ENCODE measurements at places on chromosomes 1 and 21. TPM values are rescaled to one million over a fixed set of nuclear protein-coding genes. Genes with fewer than 3 reads are reported as not detected.
A peak's percentile ranks its signal among the peaks of the same experiment; 100 is the strongest.

DNA sequence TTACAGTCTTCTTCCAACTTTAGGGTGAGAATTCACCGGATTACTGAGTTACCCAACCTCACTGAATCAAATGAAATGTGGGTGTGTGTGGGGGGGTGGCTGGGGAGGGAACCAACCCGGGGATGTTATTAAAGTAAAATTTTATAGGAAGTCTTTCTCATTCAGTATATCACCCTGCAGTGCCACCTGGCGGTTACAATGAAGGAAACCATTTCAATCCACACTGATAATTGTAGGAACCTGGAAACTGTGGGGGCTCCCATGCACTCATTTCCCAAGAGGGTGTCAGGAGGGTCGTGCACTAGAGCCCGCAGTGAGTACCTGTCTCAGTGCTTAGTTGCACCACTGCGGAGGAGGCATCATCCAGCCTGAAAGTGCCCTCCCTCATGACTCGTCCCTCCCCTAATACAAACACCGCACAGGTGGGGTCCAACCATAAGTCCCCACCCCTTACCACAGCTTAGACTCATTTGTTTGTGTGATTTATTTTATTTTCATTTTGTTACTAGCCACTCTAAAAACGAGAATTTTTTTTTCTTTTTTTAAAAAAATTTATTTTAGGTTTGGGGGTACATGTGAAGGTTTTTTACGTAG lies 29.1 kb upstream of the IGSF5 start:
- no peaks in the 10 kb centered on the region for H3K4me1 ChIP-seq
- no peak for DNase-seq
- no peaks in the 10 kb centered on the region for H3K27me3 ChIP-seq
- H3K27ac ChIP-seq, result no peak overlapping the region
- H3K4me3 ChIP-seq, result no peak overlapping the region
- H3K36me3 ChIP-seq, result no peaks in the 10 kb centered on the region

DNA sequence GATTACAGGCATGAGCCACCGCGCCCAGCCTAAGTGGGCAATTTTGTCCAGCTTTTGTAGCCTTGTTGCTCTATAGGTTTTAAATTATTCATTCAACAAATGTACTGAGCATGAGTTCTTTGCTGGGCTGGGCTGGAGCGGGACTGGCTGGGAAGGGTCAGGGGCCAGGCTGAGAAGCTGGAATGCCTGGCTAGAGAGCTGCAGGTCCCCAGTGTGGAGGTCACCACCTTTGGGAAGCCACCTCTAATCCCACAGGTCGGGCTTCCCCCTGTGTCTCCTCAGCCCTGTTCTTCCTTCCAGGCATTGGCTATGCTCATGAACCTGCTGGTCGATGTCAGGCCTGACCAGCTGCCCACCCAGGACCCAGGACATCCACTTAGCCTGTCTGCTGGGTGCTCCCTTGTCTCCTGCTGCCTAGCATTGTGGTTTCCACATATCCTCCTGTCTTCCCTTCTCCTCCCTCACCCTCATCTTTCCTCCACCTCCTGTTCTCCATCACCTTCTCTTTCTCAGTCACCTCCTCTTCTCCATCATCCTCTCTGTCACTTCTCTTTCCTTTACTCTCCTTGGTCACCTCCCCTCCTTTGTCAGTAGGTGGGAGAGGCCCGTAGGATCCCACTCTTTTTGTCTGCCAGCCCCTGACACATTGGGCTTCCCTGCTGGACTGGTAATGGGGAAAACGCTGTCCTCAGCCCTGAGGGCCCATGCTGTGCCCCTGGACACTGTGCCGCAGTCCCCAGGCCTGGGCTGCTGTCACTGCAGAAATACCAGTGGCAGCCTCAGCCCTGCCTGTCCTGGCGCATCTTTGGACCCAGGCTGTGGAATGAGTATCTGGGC lies 23.8 kb downstream of the SERINC2 start:
- H3K36me3 ChIP-seq, result no peaks in the 10 kb centered on the region
- no peak for DNase-seq
- no peaks in the 10 kb centered on the region for H3K4me1 ChIP-seq

DNA sequence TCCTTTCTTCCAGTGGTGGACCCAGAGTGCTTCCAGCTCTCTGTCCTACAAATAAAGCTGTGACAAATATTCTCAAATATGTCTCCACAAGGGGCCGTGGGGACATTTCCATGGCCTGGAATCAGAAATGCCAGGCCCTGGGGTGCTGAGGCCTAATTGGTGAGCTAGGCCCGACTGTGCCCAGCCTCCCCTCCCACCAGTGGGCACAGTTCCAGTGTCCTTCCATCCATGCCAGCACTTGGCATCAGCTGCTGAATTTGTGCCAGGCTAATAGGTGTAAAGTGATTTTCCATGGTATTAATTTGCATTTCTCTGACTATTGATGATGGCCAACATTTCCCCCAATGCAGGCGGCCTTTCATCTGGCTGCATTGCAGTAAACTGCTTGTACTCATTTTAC lies 48.5 kb upstream of the B3GALT5 start:
- H3K27me3 ChIP-seq, result no peaks in the 10 kb centered on the region
- no peaks in the 10 kb centered on the region for H3K36me3 ChIP-seq
- H3K27ac ChIP-seq, result no peak overlapping the region
- no peak overlapping the region for H3K4me3 ChIP-seq
- H3K4me1 ChIP-seq, result no peaks in the 10 kb centered on the region

GRCh38 chr1:214544791-214545190 lies 6.6 kb downstream of the PTPN14 start:
- H3K27me3 ChIP-seq, result peaks cover 14% of the 10 kb centered on the region
- DNase-seq, result no peak

- H3K4me3 ChIP-seq, result no peak overlapping the region
- H3K27me3 ChIP-seq, result no peaks in the 10 kb centered on the region
- DNase-seq, result no peak
- no peaks in the 10 kb centered on the region for H3K36me3 ChIP-seq
- no peak overlapping the region for H3K27ac ChIP-seq
Observed at GRCh38 chr1:51686450-51686849, 69.6 kb downstream of the OSBPL9 start.

DNA sequence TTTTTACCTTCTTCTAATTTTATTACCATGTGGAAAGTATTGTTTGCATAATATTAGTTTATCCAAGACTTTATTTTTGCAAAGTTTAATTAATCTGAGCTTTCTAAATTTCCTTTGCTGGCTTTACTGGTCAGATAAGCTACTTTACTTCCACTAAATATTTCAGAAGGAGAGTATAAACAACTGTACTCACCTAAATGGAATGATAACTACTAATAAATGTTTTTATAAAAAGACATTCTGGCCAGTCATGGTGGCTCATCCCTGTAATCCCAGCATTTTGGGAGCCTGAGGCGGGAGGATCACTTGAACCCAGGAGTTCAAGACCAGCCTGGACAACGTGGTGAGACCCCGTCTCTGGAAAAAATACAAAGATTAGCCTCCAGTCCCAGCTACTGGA lies 36.0 kb downstream of the ATP8B2 start:
- H3K4me3 ChIP-seq, result no peak overlapping the region
- H3K27me3 ChIP-seq, result no peaks in the 10 kb centered on the region
- H3K4me1 ChIP-seq, result no peaks in the 10 kb centered on the region
- H3K27ac ChIP-seq, result no peak overlapping the region
- H3K36me3 ChIP-seq, result no peaks in the 10 kb centered on the region

- no peaks in the 10 kb centered on the region for H3K36me3 ChIP-seq
- no peak for DNase-seq
- H3K27me3 ChIP-seq, result peaks cover 3% of the 10 kb centered on the region
- H3K27ac ChIP-seq, result no peak overlapping the region
- no peak overlapping the region for H3K4me3 ChIP-seq
Observed at GRCh38 chr1:166819974-166820373, 19.3 kb upstream of the POGK start.

- no peak overlapping the region for H3K27ac ChIP-seq
- no peak overlapping the region for H3K4me3 ChIP-seq
Observed at GRCh38 chr1:25095635-25096200, 136.6 kb downstream of the SYF2 start.

GRCh38 chr1:62849031-62849430 lies 65.1 kb downstream of the ATG4C start:
- no peaks in the 10 kb centered on the region for H3K27me3 ChIP-seq
- H3K4me3 ChIP-seq, result no peak overlapping the region
- DNase-seq, result no peak
- H3K27ac ChIP-seq, result no peak overlapping the region
- H3K4me1 ChIP-seq, result no peaks in the 10 kb centered on the region

DNA sequence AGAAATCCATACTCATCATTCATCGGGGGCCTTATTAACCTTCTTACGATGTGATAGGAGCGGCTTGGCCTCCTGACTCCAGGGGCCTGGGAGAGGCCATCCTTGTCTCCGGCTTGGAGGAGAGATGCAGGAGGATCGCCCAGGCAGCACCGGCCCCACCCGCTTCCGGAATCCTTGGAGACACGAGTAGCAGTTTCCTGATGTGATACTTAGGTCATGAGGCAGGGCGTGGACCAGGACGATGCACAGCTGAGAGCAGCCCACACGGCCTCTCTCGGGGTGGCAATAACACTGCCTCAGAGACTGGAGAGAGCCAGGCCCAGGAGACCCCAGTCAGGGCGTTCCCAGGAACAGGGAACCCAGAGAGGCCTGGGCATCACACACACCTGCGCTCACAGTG lies 163.6 kb upstream of the ARHGEF16 start:
- DNase-seq, result no peak
- no peak overlapping the region for H3K4me3 ChIP-seq
- H3K27ac ChIP-seq, result no peak overlapping the region
- H3K27me3 ChIP-seq, result no peaks in the 10 kb centered on the region

DNA sequence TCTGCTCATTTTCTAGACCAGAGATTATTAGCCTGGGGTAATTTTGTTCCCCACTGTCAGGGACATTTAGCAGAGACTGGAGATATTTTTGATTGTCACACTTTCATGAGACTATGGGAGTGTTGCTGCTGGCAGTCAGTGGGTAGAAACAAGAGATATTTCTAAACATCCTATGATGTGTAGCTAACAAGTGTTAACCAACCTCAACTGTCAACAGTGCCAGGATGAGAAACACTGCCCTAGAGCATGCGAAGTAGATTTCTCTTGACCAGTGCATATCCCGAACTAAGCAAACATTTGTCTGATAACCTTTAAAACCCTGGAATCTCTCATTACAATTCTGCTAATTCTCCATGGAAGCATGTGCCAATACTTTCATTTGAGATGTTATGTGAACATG lies 607.4 kb upstream of the TMPRSS15 start:
- H3K4me3 ChIP-seq, result no peak overlapping the region
- no peaks in the 10 kb centered on the region for H3K27me3 ChIP-seq
- H3K27ac ChIP-seq, result no peak overlapping the region
- no peak for DNase-seq

SELL gene
- polyA plus RNA-seq, result 1,933 TPM

GRCh38 chr1:52601991-52602855 lies at the start of gene GPX7:
GPX7 (plus strand) TSS chr1:52602371; CDS start chr1:52602410, 39 bp downstream.
- peak; percentile 45 for DNase-seq
- H3K27me3 ChIP-seq, result no peaks in the 10 kb centered on the region
- peaks cover 37% of the 10 kb centered on the region for H3K4me1 ChIP-seq
- H3K36me3 ChIP-seq, result no peaks in the 10 kb centered on the region
- peak within 1 kb of the TSS; percentile 72 for H3K27ac ChIP-seq

ITPKB gene
- polyA plus RNA-seq, result 48.0 TPM

SELENOF gene
- 274 TPM for polyA plus RNA-seq

DNA sequence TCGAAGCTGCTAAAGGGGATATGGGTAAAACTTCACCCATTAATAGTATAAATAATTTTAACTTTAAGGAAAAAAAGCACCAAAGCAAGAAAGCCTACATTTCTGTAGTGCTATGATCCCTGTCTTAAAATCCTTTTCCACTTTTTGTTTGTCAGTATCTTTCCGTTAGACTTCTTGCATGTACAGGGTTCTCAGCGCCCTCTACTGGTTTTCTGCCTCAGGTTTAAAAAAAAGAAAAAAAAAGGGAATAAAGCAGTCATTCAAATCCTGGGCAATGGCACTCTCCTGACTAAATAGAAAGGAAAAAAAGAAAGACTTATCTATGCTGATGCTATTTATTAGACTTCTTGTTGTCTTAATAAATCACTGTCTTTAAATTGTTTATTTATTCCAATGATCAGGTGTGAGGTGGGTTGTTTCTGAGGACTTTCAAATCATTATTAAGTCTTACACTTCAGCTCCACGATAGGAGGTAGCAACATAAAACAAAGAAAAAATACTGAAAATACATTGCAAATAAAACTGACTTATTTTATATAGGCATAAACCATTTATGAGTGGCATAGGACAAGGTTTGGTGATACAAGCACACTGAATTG lies 475.4 kb upstream of the NR5A2 start:
- no peaks in the 10 kb centered on the region for H3K4me1 ChIP-seq
- no peaks in the 10 kb centered on the region for H3K27me3 ChIP-seq
- H3K36me3 ChIP-seq, result no peaks in the 10 kb centered on the region

- no peaks in the 10 kb centered on the region for H3K36me3 ChIP-seq
- peak overlapping the region; percentile 71 for H3K4me3 ChIP-seq
- peaks cover 34% of the 10 kb centered on the region for H3K4me1 ChIP-seq
- H3K27ac ChIP-seq, result peak overlapping the region; percentile 88
- H3K27me3 ChIP-seq, result no peaks in the 10 kb centered on the region
Observed at GRCh38 chr1:27137544-27138075, 17.3 kb downstream of the SLC9A1 start.

- no peak overlapping the region for H3K27ac ChIP-seq
- DNase-seq, result no peak
- H3K36me3 ChIP-seq, result peaks cover 95% of the 10 kb centered on the region
- no peaks in the 10 kb centered on the region for H3K4me1 ChIP-seq
- H3K4me3 ChIP-seq, result no peak overlapping the region
- no peaks in the 10 kb centered on the region for H3K27me3 ChIP-seq
Observed at GRCh38 chr1:113965703-113966412, 13.4 kb upstream of the OLFML3 start.

DNA sequence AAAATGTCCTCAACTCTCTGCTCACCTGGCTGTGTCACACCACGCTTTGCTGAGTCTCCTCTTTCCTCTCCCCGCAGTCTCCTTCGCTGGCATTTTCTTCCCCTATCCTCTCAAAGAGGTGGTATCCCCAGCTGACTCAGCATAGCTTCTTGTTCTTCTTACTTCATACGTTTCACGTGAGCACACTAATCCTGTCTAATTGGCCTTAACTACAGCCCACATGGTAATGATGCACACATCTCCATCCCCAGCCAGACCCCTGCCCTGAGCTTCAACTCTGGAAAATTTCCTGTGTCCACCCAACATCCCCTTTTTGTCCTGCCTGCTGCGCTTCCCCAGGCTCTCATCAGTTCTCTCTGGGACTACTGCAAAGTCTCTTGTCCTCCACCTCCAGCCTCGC lies 169.8 kb downstream of the TTLL7 start:
- no peak for DNase-seq
- no peak overlapping the region for H3K4me3 ChIP-seq
- H3K4me1 ChIP-seq, result no peaks in the 10 kb centered on the region

TTC22 gene
- 6.5 TPM for polyA plus RNA-seq

GLIS1 gene
- not detected for polyA plus RNA-seq

GRCh38 chr1:155307247-155307740 lies 1.4 kb upstream of the FDPS start:
- H3K27me3 ChIP-seq, result no peaks in the 10 kb centered on the region
- no peak overlapping the region for H3K27ac ChIP-seq
- no peak for DNase-seq
- H3K4me3 ChIP-seq, result no peak overlapping the region
- H3K36me3 ChIP-seq, result peaks cover 4% of the 10 kb centered on the region
